Activated CD4-positive, alpha-beta memory T cell treated with anti-CD3 and anti-CD28 coated beads for 36 hours (primary cell): ENCODE measurements at places on chromosomes 4 and X. TPM values are rescaled to one million over a fixed set of nuclear protein-coding genes. Genes with fewer than 3 reads are reported as not detected.

GRCh38 chr4:159171287-159171686 lies 68.4 kb downstream of the RAPGEF2 start:
- peak; percentile 29 for DNase-seq

DNA sequence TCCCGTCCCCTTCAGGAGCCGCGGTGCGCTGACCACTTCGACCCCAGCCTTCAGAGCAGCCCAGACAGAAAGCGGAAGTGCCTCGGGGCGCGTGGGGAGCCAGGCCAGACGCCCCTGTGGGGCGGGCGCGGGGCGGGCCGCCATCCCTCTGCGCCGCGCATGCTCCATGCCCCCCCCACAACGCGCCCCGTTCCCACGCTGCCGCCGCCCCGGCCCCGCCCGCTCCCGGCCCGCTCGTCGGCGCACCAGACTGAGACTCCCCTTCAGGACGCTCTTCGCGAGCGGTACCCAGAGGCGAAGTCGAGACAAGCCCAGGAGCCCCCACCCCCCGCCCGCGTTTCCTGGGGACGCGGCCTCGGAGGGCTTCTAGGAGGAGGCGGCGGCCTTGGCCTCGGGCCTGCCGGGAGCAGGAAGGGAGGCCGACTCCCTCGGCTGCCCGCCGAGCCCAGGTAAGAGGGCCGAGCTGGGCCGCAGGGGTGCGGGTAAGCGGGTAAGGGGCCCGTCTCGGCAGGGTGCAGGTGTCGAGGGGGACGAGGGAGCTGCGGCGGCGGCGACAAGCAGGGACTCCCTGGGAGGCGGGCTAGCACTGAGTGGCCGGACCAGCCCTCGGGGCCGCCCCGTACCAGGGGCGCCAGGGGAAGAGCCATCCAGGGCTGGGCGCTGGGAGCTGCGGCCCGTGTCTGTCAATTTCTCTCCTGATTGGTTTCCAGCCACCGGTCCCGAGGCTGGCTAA lies at the start of gene ZFP92:
ZFP92 (plus strand) TSS at position 218 of the 733 bp plus-strand sequence. CDS start 6,851 bp downstream, outside the sequence.
- DNase-seq, result peak; percentile 51

AIMP1 gene
- total RNA-seq, result 59.2 TPM

GRCh38 chrX:130702867-130703707 lies 199.9 kb downstream of the ENOX2 start:
- DNase-seq, result no peak

GRCh38 chr4:7196288-7196651 lies 3.9 kb downstream of the SORCS2 start:
- no peak for DNase-seq

DNA sequence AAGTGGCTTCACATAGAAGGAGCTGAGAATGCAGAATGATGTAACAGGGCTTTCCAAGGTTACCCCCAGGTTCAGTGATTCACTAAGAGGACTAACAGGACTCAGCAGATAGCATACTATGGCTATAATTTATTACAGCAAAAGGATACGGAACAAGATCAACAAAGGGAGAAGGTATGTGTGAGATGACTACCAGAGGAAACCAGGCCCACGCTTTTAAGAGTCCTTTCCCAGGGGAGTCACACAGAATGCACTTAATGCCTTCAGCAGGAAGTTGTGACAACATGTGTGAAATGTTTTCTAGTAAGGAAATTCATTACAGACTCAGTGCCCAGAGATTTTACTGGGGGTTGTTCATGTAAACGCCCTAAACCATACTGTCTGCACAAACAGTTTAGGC lies 373.6 kb upstream of the MAGEB2 start:
- DNase-seq, result no peak

DNA sequence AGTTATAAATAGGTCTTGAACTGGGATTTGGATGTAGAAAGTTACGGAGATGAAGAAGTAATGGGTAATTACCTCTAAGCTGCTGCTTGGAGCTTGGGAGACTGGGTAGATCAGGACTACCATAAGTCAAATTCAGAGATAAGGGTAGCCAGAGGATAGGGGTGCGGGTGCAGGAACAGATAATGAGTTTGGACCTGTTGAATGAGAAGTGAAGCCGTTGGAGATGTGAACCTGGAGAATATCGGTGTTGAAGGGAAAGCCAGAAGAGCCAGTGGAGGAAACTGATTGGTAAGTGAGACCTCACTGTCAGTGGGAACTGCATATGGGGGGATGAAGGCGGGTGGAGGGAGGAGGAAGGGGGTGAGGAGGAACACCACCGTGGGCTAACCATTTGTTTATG lies 618 bp upstream of the FOXO4 start:
- DNase-seq, result no peak
